Fibroblast of skin of back (primary cell): ENCODE measurements at places on chromosomes 7 and 10.

DNA sequence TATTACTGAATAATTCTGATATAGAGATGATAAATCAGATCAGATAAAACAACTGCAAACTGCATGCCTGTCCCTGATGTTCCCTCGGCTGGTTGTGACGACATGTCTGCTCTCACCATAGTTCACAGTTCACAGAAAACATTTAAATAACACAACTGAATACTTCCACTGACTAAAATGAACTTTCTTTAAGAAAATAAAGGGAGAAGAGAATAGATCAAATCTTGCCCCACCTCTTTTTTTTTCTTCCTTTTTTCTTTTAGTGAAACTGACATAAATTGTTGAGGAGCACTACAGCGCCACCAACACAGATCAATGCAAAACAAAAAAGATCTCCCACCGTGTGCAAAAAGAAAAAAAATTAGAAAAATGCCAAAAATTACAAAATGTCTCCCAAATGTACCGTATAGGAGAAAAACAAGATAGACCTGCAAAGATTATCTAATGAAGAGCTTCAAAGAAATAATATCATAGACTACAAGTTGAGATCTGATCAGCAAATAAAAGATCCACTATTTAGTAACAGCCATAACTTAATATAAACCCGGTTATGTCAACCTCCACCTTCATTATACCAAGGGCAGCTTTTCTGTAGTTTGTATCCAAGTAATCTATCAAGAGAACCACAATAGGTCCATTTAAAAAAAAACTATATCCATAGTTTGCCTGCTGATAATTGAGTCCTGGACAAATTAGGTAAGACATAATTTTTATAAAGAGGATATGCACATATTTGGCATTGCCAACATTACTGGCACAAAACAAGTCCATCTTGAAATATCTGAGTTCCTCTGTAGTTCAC, 30.7 kb upstream of the EPC1 start:
- peak; percentile 44 for DNase-seq

GRCh38 chr10:131533846-131534526, 222.5 kb upstream of the TCERG1L start:
- DNase-seq: no peak

- no peak for DNase-seq
These were observed 142.1 kb downstream of the DGKI start for GRCh38 chr7:137704723-137705122.

GRCh38 chr10:114565066-114565465, 93.0 kb downstream of the ABLIM1 start:
- DNase-seq: peak; percentile 87

- peak; percentile 41 for DNase-seq
These were observed 694 bp upstream of the FAS start for GRCh38 chr10:88989824-88990383.

DNA sequence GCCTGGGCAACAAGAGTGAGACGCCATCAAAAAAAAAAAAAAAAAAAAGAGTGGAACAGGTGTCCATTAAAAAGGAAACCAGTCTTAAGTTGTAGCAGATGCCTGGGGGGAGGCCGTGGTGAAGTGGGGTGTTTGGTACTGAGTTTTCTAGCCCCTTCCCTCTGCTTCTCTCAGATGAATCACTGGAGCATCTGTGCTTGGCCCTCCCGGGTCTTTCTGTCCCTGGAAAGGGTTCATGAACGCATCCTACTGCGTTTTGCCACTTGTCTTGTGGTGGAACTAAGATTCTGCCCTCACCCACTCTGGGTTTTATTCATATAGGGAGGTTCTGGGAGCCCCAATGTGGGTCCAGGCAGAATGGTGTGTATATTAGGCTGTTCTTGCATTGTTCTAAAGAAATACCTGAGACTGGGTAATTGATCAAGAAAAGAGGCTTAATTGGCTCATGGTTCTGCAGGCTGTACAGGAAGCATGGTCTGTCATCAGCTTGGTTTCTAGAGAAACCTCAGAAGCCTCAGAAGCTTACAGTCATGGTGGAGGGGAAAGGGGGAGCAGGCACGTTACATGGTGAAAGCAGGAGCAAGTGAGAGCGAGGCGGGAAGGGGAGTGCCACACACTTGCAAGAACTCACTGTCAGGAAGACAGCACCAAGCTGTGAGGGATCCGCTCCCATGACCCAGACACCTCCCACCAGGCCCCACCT, 63.5 kb downstream of the CAMK1D start:
- no peak for DNase-seq

DNA sequence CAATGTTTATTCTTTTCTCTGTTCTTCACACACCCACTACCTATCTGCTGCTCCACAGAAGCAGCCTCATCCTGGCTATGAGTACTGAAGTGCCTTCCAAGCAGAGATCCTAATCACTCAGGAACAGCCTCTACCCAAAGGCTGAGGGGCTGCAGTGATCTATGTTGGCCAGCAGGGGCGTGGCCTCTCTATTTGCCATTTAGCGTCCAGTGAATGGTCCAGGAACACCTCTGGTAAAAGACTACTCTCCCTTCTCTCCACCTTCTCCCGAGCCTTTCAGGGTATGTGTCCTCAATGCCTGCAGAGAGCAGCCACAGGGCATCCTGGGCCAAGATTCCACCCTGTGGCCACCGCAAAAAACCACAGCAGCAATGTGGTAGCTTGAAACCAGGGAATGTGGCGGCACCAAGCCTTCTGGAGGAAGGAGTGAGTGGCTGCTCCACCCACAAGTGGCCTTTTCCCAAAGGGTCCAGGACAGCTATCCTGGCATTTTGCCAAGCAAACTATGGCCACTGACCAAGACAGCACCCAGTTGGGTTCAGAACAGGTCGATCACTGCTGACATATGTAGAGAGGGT, 70.9 kb downstream of the SYPL1 start:
- DNase-seq: peak; percentile 29

GRCh38 chr10:11297136-11297535, 279.5 kb downstream of the CELF2 start:
- DNase-seq: no peak

- DNase-seq: no peak
These were observed 1160.3 kb downstream of the CNTNAP2 start for GRCh38 chr7:147276783-147277370.
